ENCODE measurements at places on chromosomes 2 and 18.

DNA sequence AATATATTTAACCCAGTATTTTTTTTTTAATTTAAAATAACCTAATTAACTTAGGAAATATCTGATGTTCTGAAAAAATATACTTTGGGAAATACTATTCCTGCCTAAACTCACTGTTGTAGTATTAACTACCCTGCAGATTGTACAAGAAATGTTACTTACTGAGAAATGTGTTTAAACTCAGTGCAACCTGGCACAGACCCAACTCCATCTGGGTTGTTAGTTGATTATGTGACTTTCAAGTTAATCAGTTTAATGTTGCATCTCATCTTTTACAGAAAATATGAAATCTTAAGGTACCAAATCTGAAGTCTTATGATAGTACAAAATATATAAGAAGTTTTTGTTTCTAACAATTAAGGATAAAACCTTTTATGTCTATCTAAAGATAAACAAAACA lies 27.3 kb downstream of the VAPA start:
- DNase-seq, result no peak

GRCh38 chr2:240397924-240398645 lies 37.4 kb upstream of the GPC1 start:
- no peak for DNase-seq

GRCh38 chr2:212454149-212454548 lies 84.5 kb downstream of the ERBB4 start:
- DNase-seq, result no peak

DNA sequence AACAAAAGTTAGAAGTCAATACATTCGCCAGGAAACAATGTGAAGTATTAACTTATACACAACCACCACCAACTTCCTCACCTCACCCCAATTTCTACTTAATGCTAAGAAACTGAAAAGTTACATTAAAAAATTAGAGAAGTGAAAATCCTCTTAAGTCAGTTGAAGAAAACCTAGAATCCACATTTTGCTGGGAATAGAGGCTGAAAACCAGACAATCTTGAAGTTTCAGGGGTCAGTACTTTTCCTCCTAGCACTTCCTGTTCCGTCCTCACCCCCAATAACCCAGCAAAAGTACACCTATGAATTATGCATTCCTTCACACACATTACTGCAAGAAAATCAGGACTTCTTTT lies 6.3 kb downstream of the YES1 start:
- DNase-seq, result no peak

GRCh38 chr2:30704309-30705020 lies 102.8 kb downstream of the CAPN13 start:
- no peak for DNase-seq

DNA sequence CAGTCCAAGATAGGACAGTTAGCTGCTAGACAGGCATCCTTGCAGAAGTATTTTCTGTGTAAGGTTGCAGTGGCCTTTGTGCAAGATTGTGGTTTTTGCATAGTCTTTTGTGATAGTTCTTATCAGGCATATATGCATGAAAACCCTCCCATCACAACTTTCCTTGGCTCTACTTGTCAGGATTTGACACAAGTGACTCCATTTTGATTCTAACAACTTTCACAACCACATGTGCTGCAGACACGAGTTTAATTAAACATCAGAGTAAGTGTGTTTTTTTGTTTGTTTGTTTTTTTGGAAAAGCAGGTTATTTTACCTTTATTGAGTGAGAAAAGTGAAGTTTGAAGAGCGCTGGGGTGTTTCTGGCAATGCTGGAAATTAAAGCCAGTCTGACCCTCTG lies 902.0 kb upstream of the GCFC2 start:
- no peak for DNase-seq

DNA sequence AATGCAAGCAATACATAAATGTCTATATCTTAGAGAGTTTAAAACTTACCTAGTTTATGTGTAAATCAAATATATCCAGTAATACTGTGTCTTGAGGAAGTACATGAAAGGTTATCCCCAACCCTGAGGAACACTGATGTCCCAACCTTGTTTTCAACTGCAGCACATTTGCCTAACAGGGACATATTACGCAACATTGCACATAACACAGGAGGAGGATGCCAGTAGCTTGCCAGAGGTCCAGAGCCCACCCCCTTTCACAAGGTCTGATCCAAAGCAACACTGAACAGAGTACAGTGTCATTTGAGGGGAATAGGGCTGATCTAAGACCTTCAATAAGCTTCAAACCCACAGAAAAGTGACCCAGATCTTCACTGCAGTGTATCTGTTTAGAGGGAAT lies 678.5 kb downstream of the ARHGAP15 start:
- no peak for DNase-seq

GRCh38 chr2:174191342-174192074 lies 56.8 kb downstream of the OLA1 start:
- no peak for DNase-seq

DNA sequence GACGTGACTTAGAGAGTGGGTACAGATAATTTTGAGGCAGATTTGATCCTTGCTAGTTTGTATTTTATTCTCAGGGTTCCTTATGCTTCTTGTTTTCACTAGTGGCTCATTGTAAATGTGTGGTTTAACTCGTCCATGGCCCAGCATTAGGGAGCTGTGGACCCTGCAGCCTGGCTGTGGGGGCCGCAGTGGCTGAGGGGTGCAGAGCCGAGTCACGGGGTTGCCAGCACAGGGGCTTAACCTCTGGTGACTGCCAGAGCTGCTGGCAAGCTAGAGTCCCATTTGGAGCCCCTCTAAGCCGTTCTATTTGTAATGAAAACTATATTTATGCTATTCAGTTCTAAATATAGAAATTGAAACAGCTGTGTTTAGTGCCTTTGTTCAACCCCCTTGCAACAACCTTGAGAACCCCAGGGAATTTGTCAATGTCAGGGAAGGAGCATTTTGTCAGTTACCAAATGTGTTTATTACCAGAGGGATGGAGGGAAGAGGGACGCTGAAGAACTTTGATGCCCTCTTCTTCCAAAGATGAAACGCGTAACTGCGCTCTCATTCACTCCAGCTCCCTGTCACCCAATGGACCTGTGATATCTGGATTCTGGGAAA lies 269.9 kb downstream of the MYT1L start:
- DNase-seq, result no peak

GRCh38 chr2:190717306-190717705 lies 68.4 kb downstream of the NAB1 start:
- no peak for DNase-seq

- no peak for DNase-seq
Measured at GRCh38 chr2:58794103-58794502, 553.0 kb upstream of the FANCL start.

GRCh38 chr18:21949326-21950015 lies 208.9 kb downstream of the MIB1 start:
- DNase-seq, result no peak

DNA sequence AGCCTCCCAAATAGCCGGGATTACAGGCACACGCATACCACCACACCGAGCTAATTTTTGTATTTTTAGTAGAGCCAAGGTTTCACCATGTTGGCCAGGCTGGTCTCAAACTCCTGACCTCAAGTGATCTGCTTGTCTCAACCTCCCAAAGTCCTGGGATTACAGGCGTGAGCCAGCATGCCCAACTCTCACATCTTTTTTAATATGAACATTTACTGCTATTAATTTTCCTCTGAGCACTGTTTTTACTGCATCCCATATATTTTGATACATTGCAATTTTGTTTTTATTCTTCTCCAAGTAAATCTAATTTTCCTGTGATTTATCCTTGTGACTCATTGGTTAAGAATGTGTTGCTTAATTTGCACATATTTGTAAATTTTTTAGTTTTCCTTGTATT lies 9.5 kb upstream of the TANK start:
- no peak for DNase-seq

- DNase-seq, result no peak
Measured at GRCh38 chr2:229852565-229852964, 69.2 kb downstream of the TRIP12 start.

- no peak for DNase-seq
Measured at GRCh38 chr2:183283209-183283608, 159.0 kb downstream of the NUP35 start.

GRCh38 chr18:63320975-63321265 lies 1.4 kb upstream of the BCL2 start:
- no peak for DNase-seq

- no peak for DNase-seq
Measured at GRCh38 chr18:10437837-10438236, 16.6 kb upstream of the APCDD1 start.

Measured in NCI-H1048 (cell line).